ENCODE measurements at places on chromosomes 16 and 17. TPM values are rescaled to one million over a fixed set of nuclear protein-coding genes. Genes with fewer than 3 reads are reported as not detected.
A peak's percentile ranks its signal among the peaks of the same experiment; 100 is the strongest.

Gene SULT1A1
- total RNA-seq: 7.1 TPM

Gene KRT15
- total RNA-seq: 0.19 TPM

Gene GNG13
- total RNA-seq: not detected

Gene LRRC37A3
- total RNA-seq: 3.8 TPM

Gene KCNH6
- not detected for total RNA-seq

Gene SP6
- not detected for total RNA-seq

Gene PYDC1
- total RNA-seq: not detected

Gene MTSS2
- 84.4 TPM for total RNA-seq

Gene SDF2
- 47.6 TPM for total RNA-seq

DNA sequence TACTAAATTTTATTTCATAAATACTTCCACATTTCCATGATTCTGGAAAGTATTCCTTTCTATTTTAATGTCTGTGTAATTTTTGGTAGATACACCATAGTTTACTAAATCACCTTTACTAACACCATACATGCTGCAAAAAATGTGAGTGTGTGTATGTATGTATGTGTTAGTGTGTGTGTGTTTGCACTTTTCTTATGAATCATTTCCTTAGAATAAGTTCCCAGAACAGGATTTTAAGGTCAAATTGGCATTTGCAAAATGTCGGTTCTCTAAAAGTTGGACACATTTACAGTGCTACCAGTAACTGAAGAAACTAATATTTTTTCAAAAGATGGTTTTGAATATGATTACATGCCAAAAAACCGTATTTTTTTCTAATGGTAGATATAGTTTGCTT, 137.1 kb downstream of the CYB561 start:
- DNase-seq: peak; percentile 41

- no peak for DNase-seq
These were observed 40.2 kb downstream of the TSC2 start for GRCh38 chr16:2087748-2088631.

- peak; percentile 19 for DNase-seq
These were observed 14.4 kb downstream of the HID1 start for GRCh38 chr17:74957935-74958740.

DNA sequence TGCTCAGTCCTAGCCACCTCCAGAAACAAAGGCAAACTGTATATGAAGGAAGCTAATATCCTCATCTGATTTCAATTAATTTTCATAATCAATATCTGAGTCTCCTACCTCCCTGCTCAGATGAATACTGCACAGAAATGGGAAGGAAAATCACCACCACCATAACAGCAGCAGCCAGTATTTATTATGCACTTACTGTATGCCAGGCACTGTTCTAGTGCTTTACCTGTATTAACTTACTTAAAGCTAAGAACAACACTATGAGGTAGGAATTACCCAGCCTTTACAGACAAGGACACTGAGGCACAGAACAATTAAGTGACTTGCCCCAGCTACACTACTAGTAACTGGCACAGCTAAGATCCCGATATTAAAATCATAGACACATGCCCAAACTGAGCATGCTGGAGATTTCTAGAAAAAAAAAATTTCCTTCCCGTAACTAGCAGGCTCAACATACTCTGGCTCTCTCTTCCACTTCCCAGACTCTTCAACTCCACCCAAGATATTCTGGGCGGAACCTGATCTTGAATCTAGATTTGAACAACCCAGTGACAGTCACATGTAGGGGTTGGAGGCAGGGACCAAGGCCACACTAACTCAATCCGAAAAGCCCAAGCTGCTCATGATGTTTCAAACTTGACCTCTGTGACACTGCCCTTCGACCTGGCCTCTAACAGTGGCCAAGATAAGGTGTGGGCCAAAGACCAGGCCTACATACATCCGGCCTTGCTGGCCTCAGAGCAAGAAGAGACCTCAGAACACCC, 3.9 kb downstream of the TRIM25 start:
- DNase-seq: no peak

- DNase-seq: no peak
These were observed 47.3 kb upstream of the CMIP start for GRCh38 chr16:81397058-81397878.

DNA sequence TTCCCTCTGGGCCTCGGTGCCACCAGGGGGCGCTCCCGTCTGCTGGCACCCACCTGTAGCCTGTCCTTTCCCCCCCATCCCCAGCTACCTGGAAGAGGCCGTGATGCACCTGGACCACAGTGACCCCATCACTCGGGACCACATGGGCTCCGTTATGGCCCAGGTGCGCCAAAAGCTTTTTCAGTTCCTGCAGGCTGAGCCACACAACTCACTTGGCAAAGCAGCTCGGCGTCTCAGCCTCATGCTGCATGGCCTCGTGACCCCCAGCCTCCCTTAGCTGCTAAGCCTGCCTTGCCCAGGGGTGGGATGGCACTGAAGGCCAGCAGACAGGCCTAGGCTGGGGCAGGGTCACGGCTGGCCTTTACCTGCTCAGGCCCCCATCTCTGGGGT, 818 bp upstream of the NRN1L start:
- peak; percentile 30 for DNase-seq

DNA sequence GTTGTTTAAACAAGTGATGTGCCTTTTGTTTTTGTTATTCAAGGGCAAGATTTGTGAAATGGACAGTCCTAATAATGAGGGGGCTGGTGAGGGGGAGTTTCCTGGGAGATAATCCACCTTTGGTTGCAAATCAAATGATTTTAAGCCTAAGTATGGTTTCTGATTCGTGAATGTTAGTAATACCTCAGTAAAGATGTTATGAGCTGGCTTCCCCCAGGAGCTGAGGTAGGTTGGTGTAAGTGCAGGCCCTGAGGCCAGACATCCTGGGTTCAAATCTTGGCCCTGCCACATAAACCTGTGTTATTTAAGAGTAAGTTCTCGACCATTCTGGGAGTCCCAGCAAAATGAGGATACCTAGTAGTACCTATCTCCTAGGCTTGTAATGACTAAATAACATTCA, 1.5 kb downstream of the SNX29 start:
- no peak for DNase-seq

DNA sequence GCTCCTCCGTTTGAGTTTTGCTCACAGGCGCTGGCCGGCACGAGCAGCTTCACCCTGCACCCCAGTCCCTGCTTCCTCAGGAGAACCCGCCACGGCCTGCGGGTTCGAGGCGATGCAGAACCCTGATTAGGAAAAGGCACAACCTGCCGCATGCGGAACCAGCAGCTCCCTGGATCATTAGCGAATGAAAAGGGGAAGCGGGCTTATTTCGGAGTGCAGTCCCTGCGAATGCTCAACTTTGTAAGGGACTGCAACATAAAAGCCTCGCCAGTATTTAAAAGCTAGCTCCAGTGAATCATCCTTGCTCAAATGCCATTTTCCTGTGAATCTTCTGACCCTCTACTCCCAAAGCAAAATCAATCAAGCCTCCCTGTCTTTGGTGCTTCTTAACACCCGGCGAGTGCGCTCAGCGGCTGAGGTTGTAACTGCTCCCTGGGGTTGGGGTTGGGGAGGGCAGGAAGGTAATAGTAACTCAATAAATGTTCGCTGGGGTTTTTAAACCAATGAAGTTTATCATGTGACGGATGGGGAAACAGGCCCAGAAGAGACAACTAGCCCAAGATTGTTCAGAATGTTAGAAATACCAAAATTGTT, 678 bp upstream of the AKAP10 start:
- no peak for DNase-seq

GRCh38 chr16:78903843-78904242, 696.7 kb downstream of the MAF start:
- DNase-seq: no peak

- no peak for DNase-seq
These were observed 20.7 kb upstream of the MNT start for GRCh38 chr17:2421315-2422147.

GRCh38 chr17:45320931-45321461, 4.2 kb upstream of the MAP3K14 start:
- peak; percentile 97 for DNase-seq

GRCh38 chr16:84045001-84045817, 2.6 kb upstream of the SLC38A8 start:
- no peak for DNase-seq

DNA sequence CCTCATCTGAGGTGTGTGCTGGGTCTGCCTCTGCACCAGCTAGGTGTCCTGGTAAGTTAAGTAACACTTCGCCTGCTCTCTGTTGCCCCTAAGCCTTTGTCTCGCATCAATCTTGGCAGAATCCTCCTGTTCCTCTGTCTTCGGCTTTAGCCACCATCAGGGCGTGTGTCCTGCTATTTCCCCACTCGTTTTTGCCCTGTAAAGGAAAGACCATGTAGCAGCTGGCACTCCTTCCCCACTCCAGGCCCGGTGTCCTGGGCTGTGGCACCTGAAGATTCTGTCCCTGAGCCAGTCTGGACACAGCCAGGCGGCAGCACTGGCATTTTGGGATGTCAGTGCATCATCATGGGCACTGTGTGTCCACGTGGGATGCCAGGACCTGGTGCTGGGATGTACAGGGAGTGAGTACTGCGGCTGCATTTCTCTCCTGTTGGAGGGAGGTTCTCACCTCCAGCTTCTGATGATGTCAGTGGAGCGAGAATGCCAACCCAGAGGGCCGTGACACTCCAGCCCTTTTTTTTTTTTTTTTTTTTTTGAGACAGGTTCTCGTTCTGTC, 26.2 kb upstream of the FOXK2 start:
- DNase-seq: peak; percentile 47

- peak; percentile 61 for DNase-seq
These were observed 90.9 kb downstream of the MYH11 start for GRCh38 chr16:15765880-15766279.

DNA sequence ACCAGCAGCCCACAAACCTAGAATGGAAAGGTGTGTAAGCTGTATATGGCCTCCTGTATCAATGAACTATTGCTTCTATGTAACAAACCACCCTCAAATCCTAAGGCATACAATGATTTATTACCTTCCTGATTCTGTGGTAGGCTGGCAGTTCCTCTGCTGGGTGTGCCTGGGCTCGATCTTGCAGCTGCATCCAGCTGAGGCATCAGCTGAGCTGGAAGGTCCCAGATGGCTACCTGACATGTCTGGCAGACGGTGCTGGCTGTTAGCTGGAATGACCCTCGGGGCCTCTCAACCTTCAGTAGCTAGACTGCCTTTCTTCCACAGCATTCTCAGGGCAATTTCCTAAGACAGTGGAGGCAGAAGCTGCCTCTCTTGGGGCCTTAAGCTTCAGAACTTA, 152.7 kb downstream of the RAB11FIP4 start:
- DNase-seq: no peak

DNA sequence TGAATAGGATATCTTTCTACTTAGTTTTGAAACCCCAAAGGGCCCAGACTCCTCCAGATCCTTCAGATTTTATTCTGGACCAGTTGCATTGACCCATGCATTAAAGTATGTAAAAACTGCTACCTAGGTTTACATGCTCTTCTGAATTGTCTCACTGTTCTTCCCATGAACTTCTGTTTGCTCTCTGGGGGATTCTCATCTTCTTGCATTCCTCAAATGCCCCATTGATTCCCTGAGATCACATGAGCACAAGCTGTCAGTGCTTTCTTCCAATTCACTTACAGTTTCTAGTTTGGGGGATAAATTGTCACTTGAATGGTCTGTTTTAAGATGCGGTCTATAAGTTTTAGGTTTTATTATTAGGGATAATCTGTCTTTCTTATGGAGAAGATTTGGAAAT, 188.9 kb upstream of the KIF2B start:
- no peak for DNase-seq

GRCh38 chr16:48619979-48620378, 10.0 kb upstream of the N4BP1 start:
- no peak for DNase-seq

- DNase-seq: no peak
These were observed 163.5 kb upstream of the KIF2B start for GRCh38 chr17:53659181-53659580.
